Stimulated activated CD4-positive, alpha-beta T cell treated with anti-CD3 and anti-CD28 coated beads, Interleukin-1b, Interleukin-23, amount 100 ng/mL, for 1 hour (primary cell): ENCODE measurements at places on chromosomes 6 and 20.

DNA sequence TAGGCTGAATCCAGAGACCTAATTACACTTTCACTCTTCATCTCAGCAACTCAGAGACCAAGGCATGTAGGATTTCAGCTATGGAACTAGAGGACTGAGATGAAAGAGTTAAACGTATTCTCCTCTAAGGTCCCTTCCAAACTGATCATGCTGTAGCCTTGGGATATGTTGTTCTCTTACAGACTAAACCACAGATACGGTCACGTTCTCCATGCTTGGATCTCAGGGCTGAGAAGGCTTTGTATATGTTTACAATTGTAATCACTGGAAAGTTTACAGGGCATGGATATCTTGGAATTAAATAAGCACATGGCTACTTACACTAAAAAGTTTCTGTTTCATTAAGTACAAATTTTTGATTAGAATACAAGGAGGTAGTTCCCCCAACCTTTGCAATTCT lies 50.1 kb downstream of the PKIB start:
- DNase-seq: no peak

DNA sequence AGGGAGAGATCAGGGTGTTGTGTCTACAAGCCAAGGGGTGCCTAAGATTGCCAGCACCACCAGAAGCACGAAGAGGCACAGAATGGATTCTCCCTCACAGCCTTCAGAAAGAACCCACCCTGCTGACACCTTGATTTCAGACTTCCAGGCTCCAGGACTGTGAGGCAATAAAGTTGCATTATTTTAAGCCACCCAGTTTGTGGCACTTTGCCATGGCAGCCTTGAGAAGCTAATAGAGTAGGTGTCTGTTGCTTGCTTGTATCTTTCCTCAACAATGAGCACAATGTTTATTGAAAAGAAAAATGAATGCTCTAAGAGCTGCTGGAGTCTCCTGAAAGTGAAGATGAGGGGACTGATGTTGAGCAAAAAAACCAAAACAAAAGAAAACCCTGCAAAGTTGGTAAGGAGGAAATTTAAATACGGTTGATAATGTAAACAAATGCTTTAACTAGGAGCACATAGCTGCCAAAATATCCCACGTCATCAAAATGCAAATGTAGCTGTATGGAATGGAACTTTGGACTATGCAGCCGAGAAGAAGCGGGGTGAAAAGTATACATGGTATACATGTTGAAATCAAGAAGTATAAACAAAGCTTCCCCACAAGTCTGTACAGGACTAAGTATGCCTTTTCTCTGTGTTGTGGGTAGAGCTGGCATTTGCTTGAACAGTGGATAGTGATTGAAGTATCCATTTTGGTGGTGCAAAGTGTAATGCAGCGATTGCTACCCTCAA lies 8.0 kb downstream of the IL20RA start:
- no peak for DNase-seq

- no peak for DNase-seq
Measured at GRCh38 chr6:158131926-158132325, 36.1 kb downstream of the SERAC1 start.

DNA sequence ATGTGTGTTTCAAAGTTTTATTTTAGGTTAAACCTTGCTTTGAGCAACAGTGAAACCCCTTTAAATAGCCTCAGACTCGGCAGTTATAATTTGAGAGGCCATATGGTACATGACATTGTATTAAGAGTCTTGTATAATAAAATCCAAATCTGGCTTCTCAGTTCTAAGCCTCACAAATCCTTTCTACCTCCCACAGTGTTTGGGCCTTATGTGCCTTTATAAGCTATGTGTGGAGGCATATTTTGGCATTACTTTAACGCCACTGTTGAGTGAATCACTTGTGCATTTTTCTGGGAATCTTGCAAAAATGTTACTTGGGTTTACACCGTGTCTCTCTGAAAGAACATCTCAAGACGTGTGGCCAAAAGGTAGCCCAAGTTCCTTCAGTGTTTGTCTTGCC lies 152.4 kb downstream of the COL9A1 start:
- DNase-seq: no peak

DNA sequence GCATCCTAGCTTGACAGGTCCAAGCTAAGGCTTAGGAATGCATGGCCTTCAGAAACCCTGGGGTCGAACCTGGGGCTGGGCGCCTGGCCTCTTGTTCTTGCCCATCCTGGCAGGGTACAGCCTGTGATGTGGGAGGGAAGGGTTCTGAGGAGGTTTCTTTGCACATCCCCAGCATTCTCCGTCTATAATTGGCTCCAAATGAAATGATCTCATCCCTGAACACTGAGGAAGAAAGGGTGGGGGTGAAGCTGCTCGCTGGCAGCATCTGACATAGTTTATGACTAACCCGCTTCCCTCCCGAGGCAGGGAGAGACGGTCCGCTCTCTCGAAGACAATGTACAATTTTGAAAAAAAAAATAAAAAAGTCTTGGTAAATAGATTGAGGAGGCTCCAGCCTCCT lies 67.1 kb upstream of the ZNFX1 start:
- DNase-seq: no peak

- no peak for DNase-seq
Measured at GRCh38 chr20:49682278-49682677, 31.4 kb downstream of the B4GALT5 start.

DNA sequence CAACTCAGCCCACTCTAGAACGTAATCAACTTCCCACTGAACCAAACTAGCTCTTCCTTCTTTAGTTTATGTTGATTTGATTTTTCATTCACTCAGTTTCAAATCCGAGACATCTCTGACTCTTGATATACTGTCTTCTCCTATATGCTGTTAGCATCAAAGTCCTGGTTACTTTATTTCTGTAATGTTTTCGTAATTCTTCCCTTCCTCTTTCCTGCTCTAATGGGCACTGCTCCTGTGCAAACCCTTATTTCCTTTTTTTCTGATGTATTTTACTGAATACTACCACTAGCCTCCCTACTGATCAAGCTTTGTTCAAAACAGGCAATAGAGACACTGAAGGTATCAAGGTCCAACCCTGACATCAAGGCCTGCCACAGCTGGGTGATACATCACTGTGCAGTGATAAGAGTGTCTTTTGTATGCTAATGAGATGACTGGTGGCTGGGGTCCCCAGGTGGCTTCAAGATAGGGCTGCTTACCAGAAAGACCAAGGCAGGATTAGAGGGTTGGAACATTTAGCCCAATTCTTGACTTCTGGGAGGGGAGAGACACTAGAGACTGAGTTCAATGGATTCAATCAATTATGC lies 95.2 kb downstream of the KIF13A start:
- no peak for DNase-seq
